Left renal pelvis (tissue), 4 donors: ENCODE measurements at places on chromosomes 16 and 17. TPM values are rescaled to one million over a fixed set of nuclear protein-coding genes. Genes with fewer than 3 reads are reported as not detected.

DNA sequence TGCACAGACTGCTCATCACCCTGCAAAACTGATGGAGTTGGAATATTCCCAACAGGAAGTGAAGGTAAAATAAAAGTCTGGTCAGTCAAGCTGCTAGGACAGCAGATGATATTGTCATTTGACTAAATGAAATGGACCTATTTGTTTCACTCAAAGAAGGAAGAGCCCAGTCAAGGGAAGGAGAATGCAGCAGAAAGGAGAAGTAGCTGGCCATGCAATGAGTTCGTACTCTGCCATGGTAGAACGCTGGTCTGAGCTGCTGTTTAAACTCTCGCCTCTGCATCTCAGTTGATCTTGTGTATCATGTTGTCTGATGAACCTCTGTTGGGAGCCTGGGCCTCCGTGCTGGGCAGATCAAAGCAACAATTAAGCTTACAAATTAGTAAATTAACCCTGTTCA lies 15.6 kb upstream of the YPEL2 start:
- no peak for DNase-seq

Gene MSRB1
- polyA plus RNA-seq: 78.7 TPM

- no peak for DNase-seq
Observed at GRCh38 chr17:39335704-39336223, 65.7 kb downstream of the FBXL20 start.

DNA sequence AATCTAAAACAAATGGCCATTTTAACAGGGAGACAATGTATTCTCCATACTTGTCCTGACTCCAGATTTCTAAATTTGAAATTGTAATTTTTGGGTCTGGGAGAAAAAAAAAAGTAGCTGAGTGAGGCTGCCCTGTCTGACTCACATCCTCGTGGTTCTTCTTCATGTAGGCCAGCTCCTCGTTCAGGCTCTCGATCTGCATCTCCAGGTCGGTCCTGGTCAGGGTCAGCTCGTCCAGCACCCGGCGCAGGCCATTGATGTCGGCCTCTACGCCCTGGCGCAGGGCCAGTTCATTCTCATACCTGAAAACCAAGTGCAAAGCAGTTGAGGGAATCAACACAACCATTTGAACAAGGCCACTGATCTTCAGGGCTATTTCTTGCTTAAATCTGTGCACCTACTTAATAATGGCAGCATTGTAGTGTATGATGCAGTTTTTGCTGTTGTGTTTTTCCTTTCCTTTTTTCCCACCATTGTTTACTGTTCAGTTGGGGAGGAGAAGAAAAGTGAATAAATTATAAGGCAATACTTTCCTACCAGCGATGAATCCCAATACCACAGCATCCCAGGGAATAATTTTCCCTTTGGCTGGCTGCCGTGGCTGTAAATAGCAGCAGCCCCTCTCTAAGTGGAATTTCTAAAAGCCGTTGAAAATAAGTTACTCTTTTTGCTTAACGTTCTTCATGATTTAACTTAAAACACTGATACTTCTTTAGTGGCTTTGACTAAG lies 2.2 kb downstream of the KRT12 start:
- no peak for DNase-seq

Gene KRTAP4-5
- not detected for polyA plus RNA-seq

DNA sequence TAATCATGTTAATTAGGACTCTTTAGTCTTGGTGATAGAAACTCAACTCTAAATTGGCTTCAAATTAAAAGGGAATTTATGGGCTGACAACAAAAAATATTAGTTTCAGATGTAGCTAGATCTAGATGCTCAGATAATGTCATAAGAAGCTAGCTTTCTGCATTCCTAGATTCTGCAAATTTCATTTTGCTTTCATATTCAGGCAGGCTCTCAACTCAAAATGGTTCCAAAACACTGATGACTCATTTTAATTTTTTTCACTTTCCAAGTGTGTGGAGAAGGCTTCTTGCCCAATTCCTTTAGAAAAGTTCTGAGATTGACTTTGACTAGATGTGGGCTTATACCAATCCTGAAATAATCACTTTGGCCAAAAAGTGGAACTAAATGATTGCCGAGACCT lies 236.7 kb upstream of the GOT2 start:
- DNase-seq: no peak

DNA sequence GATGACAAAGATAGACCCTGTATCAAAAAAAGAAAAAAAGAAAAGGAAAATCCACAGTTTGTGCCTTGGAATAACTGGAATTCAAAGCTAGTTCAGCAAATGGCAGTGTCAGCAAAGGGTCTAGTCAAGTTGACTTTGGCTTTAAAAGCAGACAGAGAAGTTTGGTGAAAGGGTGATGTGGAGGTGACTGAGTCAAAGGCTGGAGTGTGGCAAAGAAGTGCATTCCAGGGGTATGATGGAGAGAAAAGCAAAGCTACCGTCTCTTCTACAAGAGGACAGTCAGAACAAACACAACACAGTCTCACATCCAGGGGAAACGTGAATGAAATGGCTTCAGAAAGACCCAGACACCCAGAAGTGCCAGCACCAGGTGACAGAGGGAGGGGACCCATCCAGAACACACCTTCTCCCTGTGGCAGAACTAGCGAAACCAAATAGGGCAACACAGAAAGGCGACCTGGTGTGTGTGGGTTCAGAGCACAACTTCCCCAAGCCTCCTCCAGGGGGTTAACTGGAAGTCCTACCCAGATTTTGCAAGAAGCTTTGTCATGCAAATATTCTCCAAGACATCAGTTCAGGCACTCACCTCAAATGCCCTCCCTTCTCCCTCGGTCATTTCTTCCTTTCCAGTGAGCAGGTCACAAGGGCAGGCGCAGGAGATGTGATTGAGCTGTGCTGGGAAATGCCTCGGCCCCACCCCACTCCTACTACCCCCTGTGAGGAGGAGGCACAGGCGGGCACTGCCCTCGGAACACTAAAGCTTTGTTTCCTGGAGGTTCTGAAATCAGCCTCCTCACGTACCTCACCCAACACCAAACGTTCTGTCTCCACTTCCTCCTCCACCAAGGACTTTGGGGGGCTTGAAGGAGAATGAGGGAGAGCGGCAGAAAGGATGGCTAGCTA lies 481.9 kb downstream of the SOX9 start:
- DNase-seq: no peak
